ENCODE measurements at places on chromosomes 6 and 20. TPM values are rescaled to one million over a fixed set of nuclear protein-coding genes. Genes with fewer than 3 reads are reported as not detected.

Gene FAM209A
- total RNA-seq, result not detected

Gene KHDRBS2
- not detected for total RNA-seq

Gene LY86
- total RNA-seq, result not detected

Gene ORC3
- 11.9 TPM for total RNA-seq

Gene SIRPD
- 0.09 TPM for total RNA-seq

Gene EYS
- under 0.01 TPM for total RNA-seq

Gene BNIP5
- not detected for total RNA-seq

Gene PPP1R14C
- 0.47 TPM for total RNA-seq

Gene TSPO2
- not detected for total RNA-seq

Gene SYCP2
- total RNA-seq, result 0.19 TPM

Gene MAP1LC3A
- total RNA-seq, result 14.9 TPM

Gene ULBP3
- total RNA-seq, result 9.2 TPM

Gene IL17A
- total RNA-seq, result not detected

Gene NKX2-4
- total RNA-seq, result not detected

Gene MYL9
- total RNA-seq, result 11.6 TPM

Gene KIF6
- not detected for total RNA-seq

All from endothelial cell of coronary artery (primary cell).